ENCODE measurements at places on chromosomes 3 and 15.

DNA sequence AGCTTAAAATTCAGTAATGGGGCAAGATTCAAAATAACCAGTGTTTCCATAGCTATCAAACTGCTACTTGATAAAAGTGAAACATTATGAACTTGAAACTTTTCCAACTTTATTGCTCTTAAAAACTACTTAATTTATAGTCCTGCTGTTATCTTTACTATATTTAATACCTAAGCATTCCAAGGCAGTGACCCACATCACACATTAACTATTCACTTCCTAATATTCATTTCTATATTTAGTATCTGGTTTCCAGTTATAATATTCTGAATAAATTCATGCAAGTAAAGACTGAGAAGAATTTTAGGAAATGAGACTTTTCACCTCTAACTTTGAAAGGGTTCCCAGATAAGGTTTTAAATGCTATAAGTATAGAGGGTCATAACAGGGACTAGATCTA is 64.9 kb downstream of the UACA start:
- no peak for DNase-seq

DNA sequence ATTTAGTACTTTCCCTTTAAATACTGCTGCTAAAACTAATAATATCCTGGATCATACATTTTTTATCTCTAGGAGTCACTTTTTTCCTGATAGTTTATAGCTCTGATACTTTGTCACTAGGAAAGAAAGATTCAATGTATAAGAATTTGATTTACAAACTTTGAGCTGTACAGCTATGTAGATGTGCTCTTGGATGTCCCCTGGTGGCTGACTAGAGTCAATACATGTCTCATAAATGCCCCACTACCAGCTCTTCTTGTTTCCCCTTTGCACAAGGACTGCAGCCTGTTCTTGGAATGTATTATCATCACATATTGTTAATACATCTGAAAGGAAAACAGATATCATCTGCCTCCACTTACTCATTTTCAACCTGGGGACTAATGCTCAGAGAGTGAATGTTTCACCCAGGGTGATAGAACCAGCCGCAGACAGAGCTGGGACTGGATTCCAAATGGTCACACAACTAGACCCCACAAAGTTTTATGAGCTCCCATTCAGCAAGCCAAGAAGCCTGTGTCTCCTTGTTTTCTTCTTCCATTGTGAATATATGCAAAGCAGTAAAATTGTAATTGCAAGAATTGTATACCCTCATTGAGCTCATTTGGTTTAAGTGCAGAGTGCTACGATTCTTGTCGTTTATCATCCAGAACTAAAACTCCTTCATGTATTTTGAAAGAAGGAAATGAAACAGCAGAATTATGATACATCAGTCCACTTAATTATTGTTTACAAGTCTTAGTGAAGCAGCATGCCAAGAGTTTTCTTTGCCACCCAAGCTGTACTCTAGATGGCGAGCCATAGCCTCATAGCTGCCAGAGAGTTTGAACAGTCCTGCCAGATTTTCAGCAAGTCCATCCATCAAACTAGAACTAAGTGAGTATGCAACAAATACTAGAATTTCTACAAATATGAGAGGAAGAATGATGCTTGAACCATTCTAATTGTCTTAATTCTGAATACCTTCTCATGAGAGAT is 261.6 kb upstream of the LMCD1 start:
- peak; percentile 63 for DNase-seq

DNA sequence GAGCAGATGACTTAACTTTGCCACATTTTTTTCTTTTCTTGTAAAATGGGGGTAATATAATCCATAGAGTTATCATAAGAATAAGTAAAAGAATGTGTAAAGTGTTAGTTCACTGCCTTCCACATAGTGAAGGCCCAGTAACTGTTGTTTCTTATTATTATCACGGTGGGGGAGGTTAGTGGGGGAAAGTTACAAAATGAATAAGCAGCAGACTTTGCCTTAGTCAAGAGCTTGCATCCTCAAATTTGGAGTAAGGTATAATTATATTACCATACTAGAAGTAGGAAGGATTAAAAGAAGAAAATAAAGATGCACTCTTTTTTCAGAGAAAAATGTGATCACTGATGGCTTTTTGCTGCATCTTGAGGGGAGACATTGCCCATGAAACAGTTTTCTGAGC is 247.6 kb downstream of the PTPRG start:
- no peak for DNase-seq

GRCh38 chr3:120163816-120164215 is 69.6 kb upstream of the GSK3B start:
- peak; percentile 58 for DNase-seq

DNA sequence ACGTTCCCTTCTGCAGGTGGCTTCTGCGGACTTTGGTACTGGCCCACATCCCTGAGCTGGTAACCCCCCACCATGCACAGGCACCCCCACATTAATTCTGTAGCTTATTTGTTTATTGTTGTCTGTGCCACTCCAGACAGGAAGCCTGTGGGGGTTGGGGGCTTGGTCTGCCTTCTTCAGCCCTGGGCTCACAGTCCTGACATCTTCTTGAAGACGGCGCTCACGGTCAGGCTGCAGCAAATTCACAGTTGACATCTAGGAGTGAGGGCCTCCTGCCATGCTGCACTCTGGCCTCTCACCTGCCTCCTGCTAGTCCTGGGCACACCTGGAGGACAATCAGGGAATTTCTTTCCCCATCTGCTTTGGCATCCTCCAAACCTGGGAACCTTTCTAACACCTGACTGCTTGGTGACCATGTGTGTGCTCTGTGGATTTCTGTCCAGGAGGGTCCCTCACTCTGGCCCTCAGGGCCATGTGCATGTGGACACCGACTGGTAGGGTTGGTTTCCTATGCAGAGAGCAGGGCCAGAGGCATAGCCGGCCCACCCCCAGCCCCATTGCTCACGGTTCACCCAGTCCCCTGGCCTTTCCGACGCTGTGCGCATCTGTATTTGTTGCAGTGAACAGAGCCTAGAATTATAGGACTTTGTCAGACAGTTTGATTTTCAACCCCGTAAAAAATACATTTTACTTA is 68.8 kb downstream of the APBA2 start:
- DNase-seq = no peak

GRCh38 chr3:83500422-83500821 is 1458.4 kb upstream of the CADM2 start:
- no peak for DNase-seq

DNA sequence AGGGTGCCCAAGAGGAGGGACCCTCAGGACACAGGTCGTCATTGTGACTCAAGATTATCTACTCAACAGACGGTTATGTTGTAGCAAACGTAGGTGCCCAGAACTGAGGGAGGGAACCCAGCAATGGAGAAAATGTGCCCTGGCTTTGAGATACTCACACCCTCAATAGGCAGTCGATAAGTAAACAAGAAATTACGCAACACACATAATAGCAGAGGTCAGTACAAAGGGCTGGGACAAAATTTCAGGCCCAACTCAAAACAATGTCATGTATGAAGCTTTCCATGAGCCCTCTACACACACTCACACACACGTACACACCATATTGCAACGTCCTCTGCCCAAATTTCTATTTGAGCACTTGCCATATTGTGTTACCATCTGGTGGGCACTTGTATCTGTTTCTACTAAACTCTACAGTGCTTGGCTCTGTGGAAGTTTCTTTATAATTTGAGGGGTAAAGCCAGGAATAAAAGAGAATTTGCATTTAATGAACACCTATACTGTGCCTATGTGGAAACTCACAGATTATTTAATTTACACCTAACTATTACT is 114.6 kb upstream of the TRIM42 start:
- DNase-seq = no peak

DNA sequence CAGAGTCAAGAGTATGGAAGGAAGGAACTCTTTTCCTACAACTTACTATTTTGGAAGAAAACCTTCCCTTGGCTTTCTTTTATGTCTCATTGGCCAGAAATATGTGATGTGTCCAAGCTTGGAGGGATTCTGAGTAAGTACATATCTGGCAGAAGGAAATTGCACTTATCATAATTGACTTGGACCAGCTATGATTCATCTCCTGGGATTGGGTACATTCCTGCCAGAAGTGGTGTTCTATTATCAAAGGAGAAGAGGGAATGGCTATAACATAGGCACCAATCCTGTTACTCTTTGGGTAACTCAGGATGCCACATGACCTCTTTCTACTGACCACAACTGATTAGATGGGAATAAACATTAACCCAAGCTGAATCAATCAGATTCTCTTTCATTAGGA is 13.5 kb upstream of the DAZL start:
- peak; percentile 31 for DNase-seq

DNA sequence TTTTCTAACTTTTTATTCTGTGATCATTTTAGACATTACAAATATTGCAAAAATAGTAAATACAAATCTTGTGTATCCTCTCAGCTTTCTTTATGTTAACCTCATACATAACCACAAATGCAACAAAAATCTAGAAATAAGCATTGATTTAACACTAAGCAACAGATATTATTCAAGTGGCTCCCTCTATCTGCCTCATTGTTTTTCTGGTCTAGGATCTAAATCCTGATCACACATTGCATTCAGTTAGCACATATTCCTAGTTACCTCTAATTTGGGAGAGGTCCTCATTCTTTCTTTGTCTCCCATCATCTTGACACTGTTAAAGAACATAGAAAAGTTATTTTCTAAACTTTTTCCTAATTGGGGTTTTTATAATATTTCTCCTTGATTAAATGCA is 1126.0 kb downstream of the ROBO2 start:
- DNase-seq = no peak

DNA sequence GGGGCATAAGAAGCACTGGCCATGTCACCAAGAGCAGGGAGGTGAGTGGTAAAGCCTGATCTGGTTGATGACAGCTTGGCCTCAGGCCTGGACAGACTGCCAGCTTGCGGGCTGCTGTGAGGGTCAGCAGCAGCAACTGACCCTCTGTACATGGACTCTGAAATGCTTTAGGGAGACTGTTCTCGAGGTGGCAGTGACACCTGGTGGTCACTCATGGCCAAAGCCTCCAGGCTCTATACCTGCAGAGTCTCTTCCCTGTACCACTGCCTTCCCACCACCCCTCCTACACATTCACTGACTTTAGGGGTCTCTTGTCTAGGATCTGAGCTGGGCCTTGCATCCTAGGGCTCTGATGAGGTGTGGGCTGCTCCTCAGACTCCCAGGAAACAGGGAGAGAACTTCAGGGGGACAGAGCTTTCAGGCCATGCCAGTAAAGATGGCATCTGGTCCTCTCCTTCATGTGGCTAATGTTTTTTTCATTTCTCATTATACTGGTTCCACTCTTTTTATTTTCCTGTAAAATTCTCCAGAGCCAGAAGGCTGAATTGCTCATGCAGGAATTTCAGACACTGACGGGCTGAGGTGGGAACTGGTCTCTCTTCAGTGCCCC is 17.2 kb upstream of the TIMP4 start:
- DNase-seq = peak; percentile 20

DNA sequence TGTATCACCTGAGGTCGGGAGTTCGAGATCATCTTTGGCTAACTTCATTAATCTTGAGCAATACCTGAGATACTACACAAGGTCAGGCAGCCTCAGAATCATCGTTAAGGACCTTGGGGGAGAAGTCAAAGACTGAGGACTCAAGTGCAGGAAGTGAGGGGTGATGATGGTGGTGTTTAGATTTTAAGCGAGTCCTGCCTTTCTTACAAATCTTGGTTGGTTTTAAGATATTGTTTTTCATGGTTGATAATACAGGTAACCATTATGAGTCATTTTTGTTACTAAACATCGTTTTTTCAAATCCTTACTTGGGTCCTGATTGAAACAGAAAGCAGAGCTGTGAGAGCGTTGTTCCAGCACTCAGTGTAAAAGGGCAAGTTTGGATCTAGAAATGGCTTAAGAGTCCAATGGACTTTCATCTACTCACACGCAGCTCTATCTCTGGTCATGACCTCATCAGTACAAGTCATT is 4.1 kb downstream of the RASGRP1 start:
- no peak for DNase-seq

- DNase-seq = no peak
Measured at GRCh38 chr3:194330160-194330559, 21.0 kb downstream of the CPN2 start.

- DNase-seq = no peak
Measured at GRCh38 chr15:79171320-79172031, 80.9 kb upstream of the RASGRF1 start.

DNA sequence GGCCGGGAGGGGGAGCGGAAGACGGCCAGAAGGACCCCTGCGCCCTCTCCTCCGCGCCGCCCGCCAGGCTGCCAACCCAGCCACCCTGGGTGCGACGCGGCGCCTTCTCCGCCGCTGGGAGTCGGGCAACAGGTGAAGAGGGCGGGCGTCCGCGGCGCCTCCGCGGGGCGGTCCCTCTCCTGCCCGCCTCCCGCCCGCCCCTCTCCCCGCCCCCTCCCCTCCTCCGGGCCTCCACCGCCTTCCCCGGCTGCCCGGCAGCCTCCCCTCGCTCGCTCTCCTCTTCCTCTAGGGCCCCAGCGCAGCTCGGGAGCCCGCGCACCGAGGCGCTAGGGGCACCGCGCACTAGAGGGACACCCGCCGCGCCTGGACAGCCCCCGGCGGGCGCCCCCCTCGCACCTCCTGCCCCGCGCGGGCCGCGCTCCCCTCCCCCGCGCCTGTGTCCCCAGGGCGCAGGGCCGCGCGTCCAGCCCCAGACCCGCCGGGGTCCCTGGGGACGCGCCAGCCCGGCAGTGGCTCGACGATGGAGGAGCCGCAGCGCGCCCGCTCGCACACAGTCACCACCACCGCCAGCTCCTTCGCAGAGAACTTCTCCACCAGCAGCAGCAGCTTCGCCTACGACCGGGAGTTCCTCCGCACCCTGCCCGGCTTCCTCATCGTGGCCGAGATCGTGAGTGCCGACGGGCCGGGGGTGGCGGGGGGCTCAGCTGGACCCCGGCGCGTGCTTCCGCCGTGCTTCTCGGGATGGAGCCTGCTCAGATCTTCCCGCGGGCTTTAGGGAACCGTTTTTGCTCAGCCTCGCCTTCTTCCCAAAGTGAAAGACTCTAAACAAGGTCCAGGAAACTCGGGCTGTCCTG is at the start of gene CMTM8:
Gene CMTM8 (plus strand): TSS at position 228 of the 854 bp plus-strand sequence. CDS start 293 bp downstream, at position 521.
- peak; percentile 9 for DNase-seq

- no peak for DNase-seq
Measured at GRCh38 chr3:197810901-197811300, 19.8 kb downstream of the LRCH3 start.

DNA sequence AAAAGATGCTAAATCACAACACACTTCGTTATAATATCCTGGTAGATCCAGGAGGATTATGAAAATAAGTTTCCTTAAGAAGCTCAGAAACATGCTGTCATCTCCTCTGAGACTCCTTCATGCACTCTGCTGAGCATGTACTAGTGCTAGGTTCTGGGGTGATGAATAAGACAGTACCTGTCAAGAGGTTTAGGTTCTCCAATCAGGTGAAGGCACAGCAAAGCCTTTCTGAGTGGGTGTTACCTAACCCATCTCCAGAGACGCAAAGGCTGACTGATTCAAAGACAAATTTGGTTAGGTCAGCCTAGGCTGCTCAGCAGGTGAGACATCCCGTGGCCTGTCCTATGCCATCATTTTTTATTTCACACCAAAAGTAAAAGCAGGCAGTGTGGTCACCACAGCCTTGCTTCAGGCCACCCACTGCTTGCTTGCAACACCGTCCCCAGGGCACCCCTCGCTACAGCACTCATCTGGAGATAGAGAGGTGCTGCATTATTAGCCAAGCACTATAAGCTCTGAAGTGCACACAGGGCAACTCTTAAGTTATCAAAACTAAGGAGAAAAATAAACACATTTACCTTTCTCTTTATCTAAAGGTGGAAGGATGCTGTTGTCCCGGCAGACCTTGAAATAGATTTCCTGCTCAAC is 117.2 kb downstream of the TJP1 start:
- DNase-seq = no peak

- no peak for DNase-seq
Measured at GRCh38 chr15:100252779-100253417, 88.9 kb downstream of the ADAMTS17 start.

- DNase-seq = no peak
Measured at GRCh38 chr3:125104639-125105038, 48.8 kb upstream of the HEG1 start.
